ENCODE measurements at places on chromosomes 2 and 18.

DNA sequence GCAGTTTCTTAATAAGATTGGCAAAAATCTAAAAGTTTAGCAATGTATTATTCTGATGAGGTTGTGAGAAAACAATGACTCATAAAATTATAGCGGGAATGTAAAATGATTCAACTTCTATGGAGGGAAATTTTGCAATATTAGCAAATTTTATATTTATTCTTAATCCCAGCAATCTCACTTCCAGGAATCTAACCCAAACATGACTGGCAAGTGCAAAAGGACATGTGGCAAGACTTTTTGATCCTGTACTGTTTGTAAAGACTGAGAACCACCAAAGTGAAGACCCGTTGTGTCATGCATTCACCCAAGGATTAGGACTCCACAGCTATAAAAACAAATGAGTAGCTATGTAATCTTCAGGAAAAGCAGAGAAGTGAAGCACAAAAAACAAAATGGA, 234.8 kb upstream of the KYNU start:
- no peak for DNase-seq

GRCh38 chr2:165827921-165828276, 33.9 kb upstream of the GALNT3 start:
- no peak for DNase-seq

- no peak for DNase-seq
These were observed 503.5 kb upstream of the SOX11 start for GRCh38 chr2:5188636-5189035.

DNA sequence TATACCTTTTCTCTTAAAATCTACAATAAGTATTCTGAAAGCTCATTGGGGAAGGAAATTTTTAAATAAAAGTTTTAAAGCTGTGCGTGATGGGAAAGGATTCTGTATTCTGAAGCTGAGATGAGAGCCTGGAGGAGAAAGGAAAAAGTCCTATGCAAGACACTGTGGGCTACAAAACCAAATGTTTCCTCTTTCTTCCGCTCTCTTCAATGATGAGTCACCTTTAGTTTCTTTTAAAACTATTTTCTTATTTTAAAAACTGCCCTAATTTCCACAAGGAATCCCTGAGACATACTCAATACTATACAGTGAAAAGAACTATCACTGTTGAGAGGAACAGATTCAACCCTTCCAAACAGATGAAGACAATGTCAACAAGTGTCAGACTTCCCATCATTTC, 87.4 kb downstream of the INO80D start:
- no peak for DNase-seq

DNA sequence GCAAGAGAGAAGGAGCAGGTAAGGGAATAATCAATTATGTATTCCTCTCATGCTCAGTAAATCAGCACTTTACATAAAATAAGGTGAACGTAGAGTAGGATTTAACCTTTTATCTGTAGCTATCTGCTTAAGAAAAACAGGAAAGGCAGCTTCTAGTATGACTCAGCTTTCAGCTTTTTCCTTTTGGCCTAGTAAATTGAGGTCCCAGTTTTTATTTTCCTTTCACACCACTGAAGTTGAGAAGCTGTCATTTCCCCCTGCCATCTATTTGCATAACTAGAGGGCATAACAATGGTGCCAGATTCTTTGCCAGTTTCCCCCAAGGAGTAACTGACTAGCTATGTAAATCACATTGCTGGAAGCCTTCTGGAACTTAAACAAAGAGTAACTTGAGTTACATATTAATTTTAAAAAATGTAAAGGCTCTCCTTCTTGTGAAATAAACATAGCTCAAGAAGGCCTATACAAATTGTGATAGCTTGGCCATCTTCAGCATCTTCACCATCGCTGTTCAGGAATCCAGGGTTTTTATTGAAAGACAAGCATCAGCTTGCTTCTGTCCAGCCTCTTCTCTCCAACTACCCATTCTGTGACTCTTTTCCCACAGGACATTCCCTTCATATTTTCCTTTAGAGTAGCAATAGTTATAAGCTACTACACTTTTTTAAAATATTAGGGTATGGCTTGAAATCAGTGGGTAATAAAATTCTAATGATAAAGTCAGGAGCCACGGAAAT, 97.0 kb downstream of the KYNU start:
- DNase-seq, result peak; percentile 13

- DNase-seq, result no peak
These were observed 7.7 kb downstream of the CIAO1 start for GRCh38 chr2:96273763-96274162.

GRCh38 chr2:6896930-6897759, 19.6 kb downstream of the RSAD2 start:
- DNase-seq, result peak; percentile 4

DNA sequence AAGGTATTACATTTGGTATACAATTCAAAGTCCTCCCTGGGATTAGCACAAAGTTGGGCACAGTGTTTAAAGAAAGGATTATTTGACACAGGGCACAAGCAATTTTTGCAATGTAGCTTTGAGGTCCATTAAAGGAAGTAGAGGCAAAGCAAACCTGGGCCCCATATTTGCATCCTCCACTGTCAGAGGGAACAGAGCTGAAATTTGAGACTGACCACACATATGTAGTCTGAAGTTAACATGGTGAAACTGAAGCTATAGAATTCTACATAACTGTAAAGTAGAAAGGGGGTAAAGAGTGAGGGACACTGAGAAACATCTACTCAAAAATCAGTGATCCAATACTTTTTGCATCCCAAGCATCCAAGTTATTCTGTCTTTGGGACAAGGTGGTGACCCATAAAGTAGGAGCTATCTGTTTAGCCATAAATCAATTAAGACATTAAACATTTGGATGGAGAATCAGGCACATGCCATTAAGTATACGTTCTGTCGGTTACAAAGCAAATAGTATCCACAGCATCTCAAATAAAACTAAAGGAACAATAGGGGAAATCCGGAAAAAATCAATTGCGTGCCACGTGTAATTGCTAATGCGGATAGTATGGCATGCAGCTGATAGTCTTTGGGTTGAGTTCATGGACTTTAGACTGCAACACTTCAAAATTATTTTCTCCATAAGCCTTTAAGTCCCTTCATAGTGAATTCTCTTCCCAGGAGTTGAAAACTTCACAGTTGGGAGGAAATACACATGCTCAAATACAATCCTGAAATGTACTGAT, 72.6 kb downstream of the PLEKHM3 start:
- DNase-seq, result no peak

- DNase-seq, result no peak
These were observed 4.3 kb downstream of the UGT1A9 start for GRCh38 chr2:233676046-233676445.

DNA sequence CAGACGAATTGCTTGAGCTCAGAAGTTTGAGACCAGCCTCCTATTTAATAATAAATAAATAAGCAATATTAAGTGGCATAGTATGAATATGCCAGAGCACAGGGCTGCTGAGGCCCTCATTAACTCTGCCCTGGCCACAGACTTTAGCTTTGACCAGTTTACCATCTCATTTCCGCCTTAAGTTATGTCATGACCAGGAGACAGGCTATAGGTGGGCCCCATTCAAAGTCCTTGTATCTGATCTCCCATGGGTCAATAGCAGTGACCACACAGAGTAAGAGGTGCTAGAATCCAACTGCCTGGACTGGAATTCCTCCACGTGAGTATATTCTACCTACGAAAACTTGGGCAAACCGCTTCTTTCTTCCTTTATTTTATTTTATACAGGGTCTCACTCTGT, 13.4 kb upstream of the ASXL2 start:
- no peak for DNase-seq

DNA sequence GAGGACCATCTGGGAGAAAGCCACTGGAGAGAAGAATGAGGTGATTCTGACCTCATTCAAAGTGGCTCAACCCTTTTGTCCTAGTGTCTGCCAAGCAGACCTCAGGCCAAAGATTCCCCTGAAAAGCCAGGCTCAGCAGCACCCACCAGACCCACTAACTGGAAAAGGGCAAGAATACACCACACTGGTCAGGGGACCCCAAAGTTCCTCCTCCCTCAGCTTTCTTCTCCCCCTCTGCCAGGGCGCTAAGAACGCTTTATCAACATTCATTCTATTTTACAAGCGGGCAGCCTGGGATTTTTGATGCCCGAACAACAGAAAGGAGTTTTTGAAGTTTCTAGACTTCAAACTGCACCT, 7.3 kb downstream of the PAX3 start:
- DNase-seq, result no peak

DNA sequence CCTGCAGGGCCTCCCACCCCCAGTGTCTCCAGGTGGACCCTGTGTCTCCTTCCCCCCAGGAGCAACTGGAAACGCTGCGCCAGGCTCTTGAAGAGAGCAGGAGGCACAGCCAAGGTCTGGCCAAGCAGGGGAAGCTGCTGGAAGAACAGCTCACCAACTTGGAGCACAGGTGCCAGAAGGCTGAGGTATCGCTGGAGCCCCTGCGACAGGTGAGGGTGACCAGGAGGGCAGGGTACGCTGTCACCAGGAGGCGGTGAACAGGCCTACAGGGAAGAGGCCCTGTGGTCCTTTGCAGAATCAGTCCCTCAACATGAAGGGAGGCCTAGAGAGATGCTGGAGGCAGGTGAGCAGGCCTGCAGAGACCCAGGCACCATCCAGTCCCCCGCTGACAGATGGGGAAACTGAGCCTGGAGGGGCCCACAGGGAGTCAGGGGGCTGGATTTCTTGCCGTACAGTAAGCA, 15.6 kb upstream of the SNED1 start:
- DNase-seq, result no peak

DNA sequence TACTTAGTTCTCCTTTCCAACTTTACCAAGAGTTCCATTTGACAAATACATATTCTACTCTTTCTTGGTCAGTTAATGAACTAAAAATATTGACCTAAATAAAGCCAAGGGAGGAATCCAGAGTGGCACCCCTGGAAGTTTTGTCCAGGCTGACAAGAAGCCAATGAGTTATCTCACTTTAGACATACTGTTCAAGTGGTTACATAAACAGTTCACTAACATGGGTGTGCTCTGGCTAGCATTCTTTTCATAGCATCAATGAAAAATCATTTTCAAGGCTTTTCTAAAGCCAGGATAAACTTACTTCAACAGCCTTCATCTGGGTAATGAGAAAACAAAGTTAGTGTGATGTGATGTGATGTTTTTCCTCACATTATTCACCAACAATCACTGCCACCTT, 649.4 kb downstream of the TDRD15 start:
- DNase-seq, result no peak

- DNase-seq, result no peak
These were observed 6.0 kb downstream of the GALM start for GRCh38 chr2:38671946-38672345.

DNA sequence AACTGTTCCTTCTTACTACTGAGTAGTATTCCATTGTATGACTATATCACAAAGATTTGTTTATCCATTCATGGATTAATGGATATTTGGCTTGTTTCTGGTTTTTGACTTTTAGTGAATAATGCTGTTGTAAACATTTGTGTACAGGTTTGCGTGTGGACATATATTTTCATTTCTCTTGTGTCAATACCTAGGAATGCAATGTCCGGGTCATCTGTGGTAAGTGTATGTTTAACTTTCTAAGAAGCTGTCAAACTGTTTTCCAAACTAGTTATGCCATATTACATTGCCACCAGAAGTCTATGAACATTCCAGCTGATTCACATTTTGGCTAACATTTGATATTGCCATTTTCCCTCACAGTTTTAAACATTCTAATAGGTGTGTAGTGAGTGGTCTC, 29.1 kb upstream of the SLC16A14 start:
- DNase-seq, result no peak

Measured in fibroblast of skin of left biceps (primary cell).